ENCODE measurements at places on chromosomes 3 and 15. TPM values are rescaled to one million over a fixed set of nuclear protein-coding genes. Genes with fewer than 3 reads are reported as not detected.

Gene GPR27
- total RNA-seq: 2.1 TPM

Gene SNTN
- total RNA-seq: 0.36 TPM

- DNase-seq: no peak
Measured at GRCh38 chr15:69530991-69531664, 78.5 kb downstream of the RPLP1 start.

Gene SETMAR
- 15.4 TPM for total RNA-seq

DNA sequence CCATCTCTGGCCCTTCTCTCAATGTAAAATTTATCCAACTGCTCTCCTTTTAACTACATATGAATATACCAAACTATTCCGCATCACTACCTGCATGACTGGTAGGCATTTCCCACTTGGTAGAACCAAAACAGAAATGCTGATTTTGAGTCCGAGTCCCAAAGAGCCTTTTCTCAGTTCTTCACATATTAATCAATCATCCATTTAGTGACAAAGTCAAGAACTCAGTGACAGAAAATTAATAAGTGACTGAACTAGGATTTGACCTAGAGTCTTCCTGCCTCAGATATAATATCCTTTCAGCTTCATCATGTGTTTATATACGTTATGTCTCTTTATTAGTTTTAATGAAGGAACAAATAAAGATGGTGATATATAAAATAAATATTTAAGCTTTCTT lies 700.6 kb upstream of the GOLIM4 start:
- DNase-seq: no peak

DNA sequence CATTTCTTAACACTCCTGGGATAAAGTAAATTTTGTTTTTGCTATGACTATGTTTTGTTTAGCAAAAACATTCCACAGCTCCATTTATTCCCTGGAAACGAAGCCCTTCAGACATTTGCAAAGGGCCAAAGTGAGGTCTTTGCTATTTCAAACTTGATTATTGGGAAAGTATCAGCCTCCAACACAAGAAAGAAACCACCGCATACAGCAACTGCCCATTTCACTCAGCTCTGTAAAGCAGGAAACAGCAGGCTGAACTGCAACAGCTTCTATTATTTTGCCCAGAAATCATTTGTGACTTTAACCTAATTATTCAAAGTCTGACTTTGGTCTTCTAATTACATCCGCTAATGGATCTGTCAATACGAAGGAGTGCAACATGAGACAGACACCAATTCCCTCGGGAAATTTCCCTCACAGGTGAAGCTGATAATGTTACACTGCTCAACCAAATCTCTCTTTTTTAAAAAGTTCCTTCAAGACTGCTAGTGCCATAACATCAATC lies 72.1 kb downstream of the RFTN1 start:
- DNase-seq: no peak

DNA sequence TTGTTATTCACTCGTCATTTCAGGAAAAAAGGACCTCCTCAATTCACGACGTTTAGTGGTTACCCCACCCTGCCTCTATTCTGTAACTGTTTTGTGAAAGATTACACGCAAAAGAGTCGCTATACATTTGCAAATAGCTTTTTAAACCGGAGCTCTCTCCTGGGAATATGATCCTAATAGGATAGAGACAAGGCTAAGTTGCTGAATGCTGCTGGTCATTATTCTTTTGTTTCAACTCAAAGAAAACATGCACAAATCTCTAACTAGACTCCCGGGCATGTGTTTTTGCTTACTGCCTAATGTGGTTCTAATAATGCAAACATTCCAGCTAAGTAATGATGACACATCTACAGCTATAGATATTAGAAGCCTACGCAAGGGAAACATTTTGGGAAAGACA lies 214.6 kb upstream of the MDFIC2 start:
- DNase-seq: no peak
